Stimulated activated CD8-positive, alpha-beta memory T cell treated with anti-CD3 and anti-CD28 coated beads, Interleukin-15, amount 100 ng/mL, for 1 hour (primary cell): ENCODE measurements at places on chromosomes 5 and 9.

- no peak for DNase-seq
These were observed 15.3 kb downstream of the TNFSF15 start for GRCh38 chr9:114790521-114790920.

- no peak for DNase-seq
These were observed 515.2 kb upstream of the BRINP1 start for GRCh38 chr9:119884438-119884837.

- DNase-seq, result no peak
These were observed 349.2 kb upstream of the ADAMTSL1 start for GRCh38 chr9:18124760-18125159.

- no peak for DNase-seq
These were observed 35.5 kb downstream of the TIMD4 start for GRCh38 chr5:156927545-156927944.

GRCh38 chr5:139962445-139962844 lies 80.7 kb downstream of the NRG2 start:
- no peak for DNase-seq

DNA sequence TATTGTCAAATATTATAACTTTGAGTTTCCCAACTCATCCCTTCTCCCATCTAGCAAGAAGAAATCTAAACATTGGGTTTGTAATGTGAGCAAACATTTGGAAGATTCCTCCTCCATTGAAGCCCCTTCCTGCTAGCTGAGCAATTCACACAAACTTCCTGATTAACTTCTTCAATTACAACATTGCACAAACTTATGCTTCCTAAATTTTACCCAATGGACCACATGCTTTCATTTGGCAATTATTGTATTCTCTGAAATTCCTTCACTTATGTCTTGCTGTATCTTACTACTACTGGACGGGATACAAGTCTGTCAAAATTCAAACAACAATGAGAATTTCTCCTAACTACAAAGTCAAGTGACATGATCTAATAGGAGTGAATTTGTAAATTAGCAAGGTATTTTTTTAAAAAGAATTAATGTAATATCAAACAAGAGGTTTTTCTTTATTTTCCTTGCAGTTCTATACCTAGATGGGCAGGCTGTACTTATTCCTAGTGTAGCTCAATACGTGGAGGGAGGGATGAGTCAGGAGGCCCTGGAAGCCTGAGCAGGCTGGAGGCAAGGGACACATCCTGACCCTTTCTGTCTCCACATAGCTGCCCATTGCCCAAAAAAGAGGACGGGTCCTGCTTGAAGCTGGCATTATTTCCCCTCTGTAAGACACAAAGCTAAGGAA lies 11.8 kb upstream of the IFNW1 start:
- DNase-seq, result no peak

GRCh38 chr5:145979270-145980223 lies 43.2 kb downstream of the SH3RF2 start:
- DNase-seq, result no peak

GRCh38 chr9:114000671-114001409 lies 77.3 kb downstream of the AMBP start:
- no peak for DNase-seq

- no peak for DNase-seq
These were observed 1.5 kb downstream of the NEK6 start for GRCh38 chr9:124259158-124259808.

- no peak for DNase-seq
These were observed 315.0 kb upstream of the TLE4 start for GRCh38 chr9:79256691-79257213.

DNA sequence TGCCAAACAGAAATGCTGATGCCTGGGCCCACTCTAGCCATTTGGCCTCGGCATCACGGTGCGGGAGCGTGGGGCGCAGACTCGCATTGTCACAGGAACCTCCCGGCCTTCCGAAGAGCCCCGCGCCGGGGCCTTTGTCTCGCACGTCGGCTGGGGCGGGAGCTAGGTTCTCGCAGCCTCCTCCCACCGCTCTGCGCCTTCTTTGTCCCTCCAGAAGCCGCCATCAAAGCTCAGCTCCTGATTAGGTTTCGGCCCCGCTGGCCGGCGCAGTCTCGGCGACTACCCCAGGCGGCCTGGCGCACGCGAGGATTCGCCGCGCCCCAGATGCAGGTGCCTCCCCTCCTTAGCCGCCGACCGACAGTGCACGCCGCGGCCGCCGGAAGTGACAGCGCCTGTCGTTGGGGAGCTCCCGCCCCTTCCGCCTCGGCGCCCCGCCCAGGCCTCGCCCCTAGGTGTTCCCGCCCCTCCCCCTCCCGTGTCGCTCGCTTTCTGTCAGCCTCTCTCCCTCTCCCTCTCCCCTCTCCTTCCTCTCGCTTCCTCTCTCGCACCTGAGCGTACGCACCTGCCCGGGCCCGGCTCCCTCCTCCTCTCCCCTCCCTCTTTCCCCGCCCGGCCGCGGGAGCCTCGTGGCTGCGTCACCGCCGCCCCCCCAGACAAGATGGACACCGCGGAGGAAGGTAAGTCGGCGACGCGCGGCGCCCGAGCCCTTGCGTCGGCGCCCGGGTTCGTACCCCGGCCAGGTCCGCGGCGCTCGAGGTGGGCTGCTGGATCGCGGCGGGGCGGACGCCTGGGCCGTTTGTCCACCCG lies at the start of gene MARCHF6:
Gene MARCHF6, plus strand, starts transcription at position 455 of the 807 bp plus-strand sequence. Its CDS starts 204 bp downstream, at position 659.
- DNase-seq, result peak; percentile 93

- no peak for DNase-seq
These were observed 16.9 kb downstream of the DNAJC18 start for GRCh38 chr5:139422307-139422893.

DNA sequence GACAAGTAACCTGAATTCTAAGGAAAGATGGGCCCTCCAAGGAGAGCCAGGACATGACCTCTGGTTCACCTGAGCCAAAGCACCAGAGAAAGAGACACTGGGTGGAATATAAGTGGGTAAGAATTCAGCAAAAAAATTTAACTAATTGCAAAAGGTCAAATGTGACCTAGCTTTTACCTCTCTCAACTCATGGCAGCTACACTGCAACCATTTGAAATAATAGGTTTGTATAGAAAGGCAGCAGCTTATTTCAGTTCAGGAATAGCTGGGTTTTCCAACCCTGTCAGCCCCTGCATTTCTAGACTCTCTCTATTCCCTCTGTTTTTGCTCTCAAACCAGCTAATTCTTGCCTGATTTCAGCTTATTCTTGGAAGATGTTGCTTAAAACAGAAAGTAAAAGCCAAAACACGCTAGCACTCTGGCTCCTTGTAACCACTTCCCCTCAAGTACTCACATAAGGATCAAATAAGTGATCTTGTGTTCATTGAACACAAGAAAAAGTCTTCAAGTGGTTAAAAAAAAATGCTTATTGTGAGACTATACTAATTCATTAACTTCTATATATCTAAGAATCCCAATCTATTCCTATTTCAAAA lies 101.1 kb upstream of the NR4A3 start:
- DNase-seq, result no peak

GRCh38 chr9:20788526-20789451 lies 104.7 kb downstream of the FOCAD start:
- DNase-seq, result no peak

DNA sequence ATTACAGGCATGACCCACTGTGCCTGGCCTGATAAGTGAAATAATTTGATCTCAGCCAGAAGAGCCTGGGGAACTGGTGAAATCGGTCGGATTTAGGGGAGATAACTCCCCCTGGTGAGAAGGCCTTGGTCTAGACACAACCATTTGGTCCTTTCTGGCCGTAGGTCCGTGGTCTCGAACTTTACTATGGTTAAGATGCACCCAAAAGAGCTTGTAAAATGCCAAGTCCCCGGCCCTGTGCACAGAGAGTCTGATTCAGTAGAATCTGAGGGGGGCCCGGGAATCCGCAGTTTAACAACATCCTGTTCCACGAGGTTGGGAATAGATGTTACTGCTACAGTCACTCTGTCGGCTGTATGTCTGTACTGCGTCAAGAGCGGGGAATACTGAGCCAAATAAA lies 140.7 kb downstream of the C9orf50 start:
- no peak for DNase-seq

- no peak for DNase-seq
These were observed 76.6 kb upstream of the PRRC1 start for GRCh38 chr5:127440831-127441230.

- no peak for DNase-seq
These were observed 5.1 kb upstream of the PCDH1 start for GRCh38 chr5:141883184-141883891.

GRCh38 chr5:7844901-7845300 lies 6.0 kb downstream of the CFAP90 start:
- no peak for DNase-seq

DNA sequence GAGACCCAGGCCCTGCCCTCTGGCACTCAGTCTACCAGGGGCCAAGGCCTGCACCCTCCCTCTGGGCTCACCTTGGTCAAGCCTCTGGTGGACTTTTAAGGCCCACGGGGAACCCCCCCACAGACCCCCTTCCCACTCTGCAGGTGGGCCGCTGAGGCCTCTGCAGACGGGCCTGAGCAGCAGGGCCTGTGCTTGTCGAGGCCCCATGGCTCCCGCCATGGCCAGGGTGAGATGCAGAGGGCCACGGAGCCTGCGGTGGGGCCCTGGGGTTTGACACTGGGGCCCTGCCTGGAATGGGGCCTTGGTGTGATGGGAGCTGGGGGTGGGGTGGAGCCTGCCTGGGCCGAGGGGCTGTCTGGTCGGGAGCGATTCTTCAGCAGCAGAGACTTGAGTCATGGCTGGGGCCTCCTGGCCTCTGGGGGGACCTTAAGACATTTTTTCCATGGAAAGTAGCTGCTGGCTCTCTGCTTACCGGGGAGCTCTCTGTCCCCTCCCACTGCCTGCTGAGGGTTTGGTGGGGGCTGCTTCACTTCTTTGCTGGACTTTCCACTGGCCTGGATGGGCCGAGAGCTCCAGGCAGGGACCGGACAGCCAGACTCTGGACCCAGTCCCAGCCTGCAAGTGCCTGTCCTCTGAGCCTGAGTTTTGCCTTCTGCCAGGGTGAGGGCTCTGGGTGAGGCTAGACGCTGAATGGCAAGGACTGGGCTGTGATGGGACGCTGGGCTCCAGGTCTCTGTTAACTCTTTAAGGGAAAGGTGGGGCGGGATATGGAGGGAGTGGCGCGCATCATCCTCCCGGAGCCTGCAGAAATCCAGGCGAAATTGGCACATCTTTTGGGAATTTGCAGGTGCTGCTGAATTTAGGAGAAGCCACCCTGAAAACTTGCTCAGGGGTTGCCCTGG lies 132.2 kb downstream of the RXRA start:
- DNase-seq, result no peak

DNA sequence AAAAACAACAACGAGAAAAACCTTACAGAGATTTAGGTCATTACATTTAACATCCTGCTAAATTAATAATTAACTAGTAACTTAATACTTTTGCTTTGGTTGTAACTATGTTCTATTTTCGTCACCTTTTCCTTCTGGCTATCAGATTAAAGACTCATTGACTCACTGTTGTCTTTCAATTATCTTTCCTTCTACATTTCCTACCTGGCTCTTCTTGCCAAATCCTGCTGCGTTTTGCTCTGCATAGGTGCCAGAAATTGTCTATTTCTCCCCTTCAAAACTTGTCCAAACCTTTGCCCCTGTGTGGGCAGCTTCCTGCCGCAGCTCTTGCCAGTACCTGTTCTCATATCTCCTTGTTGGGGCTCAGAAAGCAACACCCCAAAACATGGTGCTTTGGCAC lies 235.5 kb upstream of the ZNF608 start:
- DNase-seq, result no peak

- DNase-seq, result no peak
These were observed 57.5 kb downstream of the COL23A1 start for GRCh38 chr5:178532666-178533065.

- DNase-seq, result no peak
These were observed 421 bp downstream of the RUSC2 start for GRCh38 chr9:35490155-35490909.

- DNase-seq, result no peak
These were observed 52.8 kb downstream of the DAB2IP start for GRCh38 chr9:121704281-121704680.

DNA sequence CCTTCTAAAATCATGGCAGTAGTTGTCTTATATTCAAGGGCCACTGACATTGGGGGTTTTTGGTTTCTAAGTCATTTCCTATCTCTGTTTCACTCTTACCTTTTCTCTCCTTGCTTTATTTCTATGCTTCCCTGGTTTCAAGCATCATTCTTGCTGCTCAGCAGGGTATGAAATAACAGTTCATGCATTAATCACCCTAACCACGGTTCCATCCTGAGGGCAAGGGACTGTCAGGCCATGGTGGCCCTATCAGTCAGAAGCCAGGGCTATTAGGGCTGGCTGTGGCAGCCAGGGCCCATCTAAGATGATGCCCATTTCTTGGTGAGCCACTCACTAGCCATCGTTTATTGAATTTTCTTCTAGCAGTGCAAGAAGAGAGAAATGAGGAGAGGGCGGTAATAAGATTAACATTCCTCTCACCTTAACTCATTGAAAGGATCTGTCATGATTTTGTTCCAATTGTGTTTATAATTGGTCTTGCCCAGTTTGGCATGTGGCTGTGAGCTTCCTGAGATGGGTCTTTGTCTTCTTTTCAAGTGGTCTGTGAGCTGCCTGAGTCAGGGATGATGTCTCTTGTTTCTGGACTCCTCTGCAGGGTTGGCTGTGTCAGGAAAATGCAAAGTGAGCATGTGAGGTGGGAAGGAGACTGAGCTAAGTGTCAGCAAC lies 45.2 kb downstream of the CYSTM1 start:
- no peak for DNase-seq

DNA sequence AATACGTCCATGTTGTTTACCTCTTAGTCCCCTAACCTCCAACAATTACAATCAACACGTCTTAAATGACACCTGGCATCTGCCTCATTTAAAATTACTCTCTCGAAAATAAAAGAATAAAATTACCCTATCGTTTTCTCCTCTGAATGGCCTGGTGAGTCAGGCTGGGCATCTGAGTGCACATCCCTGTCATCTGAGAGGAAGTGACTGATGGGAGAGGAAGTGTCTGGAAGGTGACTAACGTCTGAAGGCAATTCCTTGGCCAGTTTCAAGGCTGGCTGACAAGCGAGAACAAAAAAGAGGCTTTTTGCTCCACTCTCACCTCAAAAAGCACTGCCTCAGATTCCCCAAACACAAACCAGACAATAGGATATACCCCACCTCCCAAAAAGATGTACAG lies 57.7 kb downstream of the MAPKAP1 start:
- no peak for DNase-seq

DNA sequence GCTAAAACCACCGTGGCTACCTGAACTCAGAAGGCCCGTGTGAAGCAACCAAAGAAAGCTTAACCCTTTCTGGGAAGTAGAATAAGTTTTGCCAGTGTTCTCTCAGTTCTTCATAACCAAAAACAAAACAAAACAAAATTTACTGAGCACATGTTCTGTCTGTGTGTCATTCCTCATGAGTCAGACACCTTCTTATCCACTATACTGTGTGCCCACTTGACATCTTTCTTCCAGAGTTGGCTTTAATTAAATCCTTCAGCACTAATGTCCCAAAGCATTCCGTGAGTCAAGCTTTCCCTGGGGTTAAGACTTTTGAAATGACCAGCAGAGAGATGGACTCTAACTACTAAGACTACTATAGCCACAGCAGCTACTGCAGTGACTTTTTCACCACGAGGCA lies 61.3 kb downstream of the GLIS3 start:
- DNase-seq, result no peak

- DNase-seq, result no peak
These were observed 202.2 kb downstream of the ARL15 start for GRCh38 chr5:54108136-54108535.

- no peak for DNase-seq
These were observed 226.1 kb downstream of the NR3C1 start for GRCh38 chr5:143177263-143177983.

GRCh38 chr5:68245319-68245718 lies 29.8 kb downstream of the PIK3R1 start:
- DNase-seq, result no peak
